Activated naive CD4-positive, alpha-beta T cell treated with anti-CD3 and anti-CD28 coated beads for 36 hours (primary cell): ENCODE measurements at places on chromosomes 12 and 14.

GRCh38 chr14:45838597-45838996, 585.6 kb upstream of the MIS18BP1 start:
- no peak for DNase-seq

DNA sequence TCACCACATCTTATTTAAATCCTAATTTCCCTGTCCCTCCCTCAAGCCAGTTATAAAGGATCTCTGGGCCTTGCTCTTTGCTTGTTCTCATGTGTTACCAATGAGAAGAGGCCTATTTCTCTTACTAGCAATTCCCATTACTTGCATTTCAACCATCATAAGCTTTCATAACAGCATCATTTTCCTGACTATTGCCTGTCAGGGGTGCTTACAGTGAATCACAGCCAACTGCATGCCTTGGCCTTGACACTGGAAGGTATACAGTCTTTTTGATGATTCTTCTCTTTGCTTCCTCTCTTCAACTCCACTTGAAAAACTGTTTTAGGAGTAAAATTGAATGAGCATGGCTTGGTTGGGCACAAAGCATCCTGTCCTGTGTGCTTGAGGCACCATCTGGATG, 127.0 kb downstream of the NPAS3 start:
- no peak for DNase-seq

DNA sequence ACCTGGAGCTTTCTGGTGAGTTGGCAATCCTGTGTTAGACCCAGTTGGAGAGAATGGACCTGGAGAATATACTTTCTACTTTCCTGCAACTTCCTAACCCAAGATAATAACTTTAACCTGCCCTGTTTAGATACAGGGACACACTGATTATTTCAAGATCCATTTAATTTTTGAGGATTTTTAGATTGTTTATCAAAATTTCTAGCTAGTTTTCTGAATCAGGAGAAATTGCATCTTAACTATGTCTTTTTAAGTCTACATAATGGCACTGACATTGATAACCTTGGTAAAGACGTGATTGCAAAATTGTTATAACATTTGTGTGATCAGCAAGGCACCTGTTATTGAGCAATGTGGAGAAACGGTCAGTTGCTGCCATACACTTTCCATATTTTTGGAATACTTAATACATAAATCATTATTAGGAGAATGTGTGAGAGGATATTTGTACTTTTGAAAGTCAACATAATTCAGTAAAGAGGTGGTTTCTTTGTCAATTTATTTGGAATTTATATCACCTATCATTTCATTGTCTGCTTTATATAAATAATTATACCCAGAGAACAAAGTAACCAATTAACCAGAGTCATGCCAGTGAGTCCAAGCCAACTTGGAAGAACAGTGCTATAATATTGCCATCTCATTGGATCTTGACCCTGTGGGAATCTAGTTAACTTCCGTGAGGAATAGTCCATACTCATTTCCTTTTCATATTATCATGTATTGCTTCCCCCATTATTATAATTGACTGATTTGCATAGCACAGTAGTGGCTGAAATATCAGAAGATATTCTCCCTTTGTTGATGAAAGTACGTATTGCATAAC, 28.4 kb downstream of the NFYB start:
- no peak for DNase-seq

DNA sequence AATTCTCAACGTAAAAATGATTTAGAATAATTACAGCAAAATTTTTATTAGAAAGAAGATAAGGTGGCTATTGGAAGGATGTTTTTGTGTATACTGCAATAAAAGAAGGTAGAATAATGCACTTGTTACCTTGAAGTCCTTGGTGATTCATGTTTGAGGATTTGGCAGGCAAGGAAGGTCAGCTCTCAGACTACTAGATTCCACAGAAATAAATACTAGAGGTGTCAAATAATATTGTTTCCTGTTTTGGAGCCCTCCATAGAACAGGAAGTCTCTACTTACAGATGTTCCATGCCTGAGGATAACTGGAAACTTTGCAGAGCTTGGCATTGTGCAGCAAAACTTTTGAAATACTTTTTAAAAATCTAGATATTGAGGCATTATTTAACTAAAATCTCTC, 284.3 kb upstream of the SYT1 start:
- DNase-seq, result no peak

DNA sequence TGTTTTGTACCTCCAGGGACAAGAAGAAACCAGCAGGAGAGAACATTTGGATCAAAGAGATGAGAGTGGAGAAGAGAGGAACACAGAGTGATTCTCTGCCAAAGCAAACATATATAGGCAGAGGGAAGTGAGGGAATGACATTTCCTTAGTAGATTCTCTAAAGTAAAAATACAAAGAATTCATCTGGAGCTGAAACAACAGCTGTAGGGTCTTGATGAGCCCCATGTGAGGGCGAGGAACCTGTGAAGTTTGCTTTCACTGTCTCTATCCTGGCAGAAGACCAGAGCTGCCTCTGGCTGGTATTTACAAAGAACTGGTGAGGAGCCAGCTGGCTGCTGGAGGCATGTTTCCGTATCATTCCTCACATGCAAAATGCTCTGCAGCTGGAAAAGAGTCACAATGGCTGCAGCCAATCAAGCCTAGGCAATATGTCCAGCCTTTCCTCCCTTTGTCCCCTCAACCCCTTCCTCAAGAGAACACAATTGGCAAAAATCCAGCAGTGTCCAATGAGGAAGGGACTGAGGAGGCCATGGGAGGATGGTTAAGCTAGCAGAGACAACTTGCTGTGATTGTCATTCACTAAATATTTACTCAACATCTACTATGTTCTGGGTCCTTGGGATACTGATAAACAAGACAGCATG, 122.5 kb downstream of the PHLDA1 start:
- DNase-seq, result no peak

DNA sequence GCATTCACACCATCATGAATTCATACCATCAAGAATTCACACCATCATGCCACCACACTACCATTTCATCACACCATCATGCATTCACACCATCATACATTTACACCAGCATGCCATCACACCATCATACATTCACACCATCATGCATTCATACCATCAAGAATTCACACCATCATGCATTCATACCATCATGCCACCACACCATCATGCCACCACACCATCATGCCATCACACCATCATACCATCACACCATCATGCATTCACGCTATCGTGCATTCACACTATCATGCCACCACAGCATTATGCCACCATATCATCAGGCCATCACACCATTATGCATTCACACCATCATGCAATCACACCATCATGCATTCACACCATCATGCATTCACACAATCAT, 79.7 kb downstream of the ANO2 start:
- no peak for DNase-seq

- DNase-seq, result no peak
Measured at GRCh38 chr14:103555559-103556337, 6.7 kb downstream of the BAG5 start.

DNA sequence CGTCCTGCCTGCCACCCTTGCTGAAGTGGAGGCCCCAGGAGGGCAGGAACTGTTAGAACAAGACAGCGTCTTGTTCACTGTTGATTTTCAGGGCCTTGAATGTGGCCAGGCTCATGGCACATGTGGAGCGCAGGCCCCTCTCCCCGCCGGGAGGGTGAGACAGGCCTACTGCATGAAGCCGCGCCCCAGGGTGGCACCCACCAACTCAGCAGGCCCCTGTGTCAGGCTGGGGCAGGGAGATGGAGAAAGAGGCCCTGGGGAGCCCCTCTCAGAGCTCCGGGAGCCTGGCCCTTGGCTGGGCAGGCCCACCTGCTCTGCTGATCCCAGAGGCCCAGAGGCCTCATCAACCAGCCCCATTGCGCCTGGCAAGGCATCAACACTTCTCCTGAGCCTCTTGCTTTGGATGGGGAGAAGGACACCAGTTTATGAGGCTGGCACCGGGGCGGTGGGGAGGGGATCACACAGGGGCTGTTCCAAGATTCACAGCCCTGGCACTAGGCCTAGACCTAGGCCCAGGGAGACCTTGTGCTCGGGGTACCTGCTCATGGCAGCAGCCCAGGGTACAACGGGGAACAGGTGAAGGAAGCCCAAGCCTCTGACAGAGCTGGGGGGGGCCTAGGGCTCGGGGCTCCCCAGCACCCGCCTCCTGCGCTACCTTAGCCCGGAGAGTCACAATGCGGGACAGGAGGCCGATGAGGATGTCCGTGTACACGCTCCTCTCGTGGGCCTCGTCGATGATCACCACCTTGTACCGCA, 18.1 kb downstream of the DHX37 start:
- DNase-seq, result no peak

DNA sequence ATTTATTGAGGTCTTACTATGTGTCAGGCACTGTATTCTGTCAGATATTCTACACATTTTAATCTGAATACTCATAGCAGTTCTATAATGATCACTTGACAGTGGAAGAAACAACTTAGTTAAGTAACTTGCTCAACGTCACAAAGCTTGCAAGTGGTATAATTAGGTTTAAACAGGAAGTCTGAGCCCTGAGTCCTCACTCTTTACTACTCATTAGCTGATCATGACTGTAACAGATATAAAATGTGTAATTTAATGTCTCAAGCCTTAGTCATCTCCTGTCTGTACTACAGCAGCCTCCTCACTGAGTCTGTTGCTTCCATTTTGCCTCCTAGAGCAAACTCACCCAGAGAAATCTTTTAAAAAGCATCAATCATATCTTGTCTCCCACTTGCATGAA, 38.9 kb downstream of the PPP4R4 start:
- DNase-seq, result no peak

GRCh38 chr12:22459838-22460490, 84.4 kb downstream of the C2CD5 start:
- no peak for DNase-seq
